ENCODE measurements at places on chromosomes 4 and X. TPM values are rescaled to one million over a fixed set of nuclear protein-coding genes. Genes with fewer than 3 reads are reported as not detected.
A peak's percentile ranks its signal among the peaks of the same experiment; 100 is the strongest.

DNA sequence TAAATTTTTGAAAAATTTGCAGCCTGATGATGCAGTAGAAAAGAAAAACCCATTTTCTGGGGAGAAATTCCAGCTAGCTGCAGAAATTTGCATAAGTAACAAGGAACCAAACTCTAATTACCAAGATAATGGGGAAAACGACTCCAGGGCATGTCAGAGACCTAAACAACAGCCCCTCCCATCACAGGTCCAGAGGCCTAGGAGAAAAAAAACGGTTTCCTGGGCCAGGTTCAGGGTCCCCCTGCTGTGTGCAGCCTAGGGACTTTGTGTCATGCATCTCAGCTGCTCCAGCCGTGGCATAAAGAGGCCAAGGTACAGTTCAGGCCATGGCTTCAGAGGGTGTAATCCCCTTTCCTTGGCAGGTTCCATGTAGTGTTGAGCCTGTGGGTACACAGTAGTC is 733.7 kb upstream of the CT83 start:
- DNase-seq = no peak

The CT83 gene
- not detected for total RNA-seq

GRCh38 chr4:159006202-159006601 is 96.7 kb upstream of the RAPGEF2 start:
- DNase-seq = no peak

GRCh38 chrX:104135677-104136076 is 21.1 kb downstream of the SLC25A53 start:
- no peak for DNase-seq

The RHOXF2 gene
- total RNA-seq = not detected

The TLR2 gene
- total RNA-seq = 5.0 TPM

DNA sequence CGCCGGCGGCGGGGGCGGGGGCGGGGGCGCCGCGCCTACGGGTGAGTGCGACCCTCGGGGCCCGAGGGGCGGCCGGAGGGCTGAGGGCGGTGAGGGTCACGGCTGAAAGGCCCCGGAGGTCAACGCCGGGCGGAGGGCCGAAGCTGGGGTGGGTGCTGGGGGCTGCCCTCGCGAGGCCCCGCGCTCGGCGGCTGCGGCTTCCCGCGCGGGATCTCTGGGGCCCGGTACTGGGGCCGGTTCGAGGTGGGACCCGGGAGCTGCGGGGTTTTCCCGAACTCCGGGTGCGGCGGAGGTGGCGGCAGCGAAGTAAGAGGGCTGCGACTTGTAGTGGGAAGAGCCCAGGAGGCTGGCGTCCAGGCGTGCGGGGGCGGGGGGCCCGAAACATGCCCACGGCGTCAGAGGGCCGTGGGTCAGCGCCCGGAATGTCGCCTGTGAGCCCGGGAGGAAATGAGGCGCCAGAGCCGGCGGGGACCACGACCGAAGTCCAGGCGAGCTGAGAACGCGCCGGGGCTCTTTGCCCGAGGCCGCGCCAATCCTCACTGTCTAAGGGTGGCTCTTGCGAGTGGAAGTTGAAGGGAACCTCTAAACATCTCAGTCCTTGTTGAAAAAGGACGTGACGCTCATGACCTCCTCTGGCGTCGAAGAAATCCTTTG is 407 bp downstream of the IL13RA1 start:
- peak; percentile 74 for DNase-seq

The NAT8L gene
- total RNA-seq = 0.05 TPM

The ARMCX5 gene
- total RNA-seq = 4.7 TPM

The TRIM75 gene
- not detected for total RNA-seq

The MAGEA4 gene
- total RNA-seq = not detected

GRCh38 chr4:118154649-118155048 is 120.4 kb downstream of the NDST3 start:
- DNase-seq = no peak

The TXK gene
- total RNA-seq = 1.1 TPM

The HSD17B13 gene
- 77.7 TPM for total RNA-seq
